ENCODE measurements at places on chromosomes 3 and 15.

GRCh38 chr15:69749797-69750196 is 297.2 kb downstream of the RPLP1 start:
- DNase-seq, result no peak

GRCh38 chr3:183641882-183642281 is 6.5 kb downstream of the KLHL24 start:
- no peak for DNase-seq

- DNase-seq, result no peak
These were observed 93.0 kb downstream of the RARB start for GRCh38 chr3:25520926-25521559.

DNA sequence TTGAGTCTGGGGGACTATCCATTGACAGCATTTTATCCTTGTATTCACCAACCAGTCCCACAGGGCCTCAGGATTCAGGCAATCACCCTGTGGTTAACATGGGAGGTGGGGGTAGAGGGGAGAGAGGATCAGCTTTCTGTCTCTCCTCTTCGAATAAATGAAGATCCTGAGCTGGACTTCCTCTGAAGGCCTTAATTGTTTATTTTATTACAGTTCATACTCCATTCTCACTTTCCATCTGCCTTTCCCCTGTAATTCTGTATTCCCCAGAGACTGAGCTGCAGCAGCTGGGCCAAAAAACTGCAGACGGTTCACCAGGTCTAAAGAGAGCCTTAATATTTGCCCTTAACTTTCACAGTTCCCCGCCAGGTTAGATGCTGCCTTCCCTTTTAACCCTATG is 11.9 kb downstream of the TAGLN3 start:
- no peak for DNase-seq

GRCh38 chr3:187026317-187026670 is 96.0 kb downstream of the ST6GAL1 start:
- no peak for DNase-seq

DNA sequence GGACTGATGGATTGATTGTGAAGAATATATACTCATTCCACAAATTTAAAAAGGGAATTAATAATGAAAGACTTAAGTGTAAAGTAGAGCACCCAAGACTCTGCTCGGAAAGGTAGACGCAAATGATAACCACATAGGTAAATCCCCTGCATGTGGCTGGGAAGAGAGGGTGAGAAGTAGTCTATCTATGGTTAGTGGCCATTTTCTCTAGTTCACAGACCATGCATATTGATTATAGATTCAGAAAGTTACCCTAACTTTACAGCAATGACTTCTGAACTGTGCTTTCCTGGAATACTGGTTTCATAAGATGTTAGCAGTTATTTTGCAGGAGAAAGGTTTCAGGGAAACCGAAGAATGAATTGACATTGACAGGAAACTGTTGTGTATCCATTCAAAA is 51.7 kb downstream of the CASR start:
- DNase-seq, result no peak

DNA sequence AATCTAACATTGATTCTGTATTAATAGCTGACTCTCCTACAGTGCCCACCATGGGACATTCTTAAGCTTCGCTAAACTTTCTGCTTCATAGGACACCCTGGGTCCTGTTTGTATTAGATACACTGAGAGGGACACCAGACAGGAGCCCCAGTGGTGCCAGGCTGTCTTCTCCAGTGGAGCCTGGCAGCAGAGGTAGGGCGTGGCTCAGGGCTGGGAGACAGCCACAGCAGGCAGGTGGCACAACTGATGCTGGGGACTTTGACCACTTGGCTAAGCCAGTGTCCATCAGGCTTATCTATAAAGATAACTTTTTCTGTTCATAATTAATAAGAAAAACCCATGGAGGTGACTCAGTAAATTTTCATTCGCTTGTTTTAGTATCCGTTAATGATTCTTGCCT is 21.8 kb downstream of the NIPA1 start:
- no peak for DNase-seq

- DNase-seq, result no peak
These were observed 156.0 kb downstream of the NAALADL2 start for GRCh38 chr3:175015056-175015635.

GRCh38 chr3:33047842-33048834 is 48.8 kb downstream of the GLB1 start:
- peak; percentile 42 for DNase-seq

Data from stimulated activated naive CD8-positive, alpha-beta T cell treated with anti-CD3 and anti-CD28 coated beads, Interleukin-15, Interleukin-2, amounts not matched to agents 100 U/mL and 50 U/mL, for 24 hours (primary cell).